Stimulated activated CD4-positive, alpha-beta T cell treated with anti-CD3 and anti-CD28 coated beads, Interleukin-1b, Interleukin-23, amount 100 ng/mL, for 4 hours (primary cell): ENCODE measurements at places on chromosomes 3 and 15.
A peak's percentile ranks its signal among the peaks of the same experiment; 100 is the strongest.

DNA sequence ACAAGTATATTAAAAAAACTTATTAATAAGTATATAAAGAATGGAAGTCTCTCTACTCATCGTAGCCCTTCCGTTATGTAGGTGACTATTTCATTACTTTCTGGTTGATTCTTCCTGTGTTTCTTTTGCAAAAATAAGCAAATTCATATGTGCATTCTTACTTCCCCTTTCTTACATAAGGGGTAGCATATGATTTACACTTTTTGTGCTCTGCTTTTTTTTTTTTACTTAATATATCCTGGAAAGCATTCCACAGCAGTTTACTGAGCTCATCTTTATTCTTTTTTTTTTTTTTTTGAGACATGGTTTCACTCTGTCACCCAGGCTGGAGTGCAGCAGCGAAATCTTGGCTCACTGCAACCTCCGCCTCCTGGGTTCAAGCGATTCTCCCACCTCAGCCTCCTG, 12.9 kb downstream of the SCAMP5 start:
- no peak for DNase-seq

GRCh38 chr3:132721479-132722164, 587 bp downstream of the NPHP3 start:
- DNase-seq: no peak

DNA sequence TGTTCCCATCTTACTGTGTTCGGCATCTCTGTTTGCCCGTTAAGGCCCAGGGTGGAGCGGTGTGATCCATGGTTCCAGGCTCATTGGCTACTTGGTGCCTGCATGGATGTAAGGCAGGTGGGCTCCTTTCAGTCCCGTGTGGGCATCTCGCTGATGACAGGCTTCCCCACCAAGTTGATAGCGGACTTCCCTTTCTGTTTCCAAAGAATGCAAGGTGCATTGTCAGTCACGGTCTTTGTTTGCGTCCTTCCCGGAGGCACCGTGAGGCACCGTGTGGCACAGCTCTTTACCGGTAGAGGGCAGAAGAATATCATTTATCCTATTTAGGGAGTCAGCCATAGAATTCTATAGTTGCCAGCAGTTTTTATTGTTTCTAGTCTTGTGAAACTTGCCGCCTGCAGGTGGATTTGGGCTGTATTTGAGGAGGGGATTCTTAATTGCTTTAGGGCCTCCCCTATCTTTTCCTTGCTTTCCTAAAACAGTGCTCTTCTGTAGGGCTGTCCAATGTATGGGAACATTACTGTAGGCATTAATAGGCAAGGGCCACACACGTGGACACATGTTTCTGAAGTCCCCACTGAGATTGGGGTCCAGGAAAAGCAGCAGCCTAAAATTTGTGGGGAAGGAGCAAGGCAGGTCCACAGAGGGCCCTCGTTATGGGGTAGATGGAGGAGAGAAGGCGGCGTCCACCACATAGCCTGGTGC, 244.1 kb downstream of the SLCO3A1 start:
- no peak for DNase-seq

GRCh38 chr3:172199850-172200369, 160.5 kb downstream of the FNDC3B start:
- no peak for DNase-seq

DNA sequence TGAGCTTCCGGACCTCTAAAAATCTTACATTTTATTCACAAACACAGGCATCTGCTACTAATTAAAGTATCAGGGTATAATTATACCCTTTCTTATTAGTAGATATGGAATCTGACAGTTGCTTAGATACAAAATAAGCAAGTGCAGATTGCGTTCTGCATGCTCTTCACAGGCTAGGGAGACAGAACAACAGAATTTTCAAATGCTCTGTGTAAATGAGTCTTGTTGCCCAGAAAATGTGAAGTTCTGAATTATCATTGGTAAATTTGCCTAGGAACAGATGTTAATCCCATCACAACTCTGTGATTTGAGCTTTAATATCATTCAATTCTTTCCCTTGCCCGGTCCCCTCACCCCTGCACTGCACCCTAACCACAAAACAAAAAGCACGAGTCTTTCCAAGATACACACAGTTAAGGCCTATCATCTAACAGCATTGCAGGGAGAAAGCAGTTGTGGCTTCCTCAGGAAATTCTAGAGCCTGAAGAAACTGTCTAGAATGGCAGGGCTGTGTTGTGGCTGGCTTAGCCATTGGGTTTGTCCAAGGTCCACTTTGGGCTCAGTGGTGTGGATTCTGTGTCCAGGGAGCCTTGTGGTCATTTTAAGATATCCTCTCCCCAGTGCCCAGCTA, 119.8 kb downstream of the PDCD6IP start:
- DNase-seq: no peak

DNA sequence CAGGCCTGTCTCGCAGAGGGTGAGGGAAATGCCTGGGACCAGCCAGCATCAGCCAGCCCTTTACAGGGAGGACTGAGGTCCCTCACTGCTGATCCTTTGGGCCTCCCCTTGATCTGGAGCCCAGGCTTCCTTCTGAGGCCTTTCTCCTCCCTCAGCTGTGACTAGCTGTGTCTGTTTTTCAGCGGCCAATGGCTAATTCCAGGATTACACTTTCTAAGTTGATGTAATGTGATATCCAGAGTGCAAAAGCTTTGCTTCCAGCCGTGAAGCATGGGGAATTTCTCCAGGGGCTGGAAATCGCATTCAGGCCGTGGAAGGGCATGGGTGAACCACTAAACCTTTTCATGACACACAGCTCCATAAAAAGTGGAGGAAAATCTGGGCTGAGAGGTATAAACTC, 157.6 kb downstream of the SHQ1 start:
- no peak for DNase-seq

- DNase-seq: no peak
Measured at GRCh38 chr3:66021731-66022131, 17.0 kb downstream of the MAGI1 start.

DNA sequence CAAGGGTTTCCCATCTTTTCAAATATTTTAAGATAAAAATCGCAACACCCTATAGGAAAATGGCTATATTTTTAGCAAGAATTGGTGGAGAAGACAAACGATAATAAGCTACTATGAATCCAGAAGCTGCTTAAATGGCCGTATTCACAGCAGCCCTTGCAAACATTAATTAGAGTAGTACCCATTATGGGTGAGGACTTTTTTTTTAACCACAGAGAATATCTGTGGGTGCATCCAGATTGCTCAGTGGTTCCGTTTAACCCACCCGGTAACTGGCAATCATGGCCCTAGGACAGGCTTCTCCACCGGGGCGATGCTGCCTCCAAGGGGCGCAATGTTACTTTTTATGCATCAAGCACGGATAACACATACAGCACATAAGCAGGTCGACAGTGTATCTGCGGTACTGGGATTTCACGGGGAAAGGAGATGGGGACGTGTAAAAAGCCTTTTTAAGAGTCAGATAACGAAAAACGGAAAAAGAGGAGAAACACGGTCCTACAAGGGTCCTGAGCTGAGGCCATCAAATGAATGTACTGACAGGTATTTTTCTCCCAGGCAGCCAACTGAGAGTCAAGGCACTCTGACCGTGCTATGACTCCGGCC, 968 bp upstream of the TMEM266 start:
- no peak for DNase-seq

- no peak for DNase-seq
Measured at GRCh38 chr3:35817216-35817615, 177.9 kb downstream of the ARPP21 start.

DNA sequence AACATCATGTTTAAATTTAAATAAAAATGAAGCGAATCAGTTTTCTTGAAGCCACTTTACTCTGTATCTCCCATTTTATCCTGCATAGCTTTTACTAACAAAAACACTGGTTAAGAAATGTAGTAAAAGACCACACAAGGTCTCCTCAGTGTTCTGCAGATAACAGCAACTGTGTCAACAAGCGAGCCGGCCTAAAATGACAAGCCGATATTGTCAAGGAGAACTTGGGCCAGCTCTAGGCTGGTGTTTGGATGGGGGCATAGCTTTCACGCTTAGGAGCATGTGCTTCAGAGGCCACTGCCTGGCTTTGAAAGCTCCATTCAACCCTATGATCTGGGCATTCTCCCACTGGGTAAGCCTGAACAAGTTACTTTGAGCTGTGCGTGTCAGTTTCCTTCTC, 38.1 kb downstream of the MFSD1 start:
- no peak for DNase-seq

DNA sequence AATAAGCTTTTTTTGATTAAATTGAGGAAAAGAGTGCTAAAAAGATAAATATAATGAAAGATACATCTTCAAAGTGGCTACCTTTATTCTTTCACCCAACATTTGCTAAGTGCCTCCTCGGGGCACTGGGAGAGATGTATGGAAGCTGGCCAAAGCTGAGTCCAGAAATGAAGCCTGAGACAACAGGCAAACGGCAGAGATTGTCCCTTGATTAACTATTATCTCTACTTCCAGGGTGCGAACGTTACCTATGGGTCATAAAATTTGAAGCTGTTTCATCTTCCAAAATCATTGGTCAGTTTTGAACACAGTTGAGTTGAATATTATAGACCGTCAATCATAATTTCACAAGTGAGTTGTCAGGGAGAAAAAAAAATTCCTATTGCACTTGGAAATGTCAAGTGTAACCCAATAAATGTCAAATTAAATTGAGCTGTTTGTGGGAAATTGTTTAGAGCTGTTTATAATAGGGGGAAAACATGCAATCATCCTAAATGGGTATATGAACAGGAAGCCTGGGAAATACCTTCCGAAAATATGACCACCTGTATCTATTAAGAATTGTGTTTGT, 73.9 kb downstream of the SUCLG2 start:
- no peak for DNase-seq

DNA sequence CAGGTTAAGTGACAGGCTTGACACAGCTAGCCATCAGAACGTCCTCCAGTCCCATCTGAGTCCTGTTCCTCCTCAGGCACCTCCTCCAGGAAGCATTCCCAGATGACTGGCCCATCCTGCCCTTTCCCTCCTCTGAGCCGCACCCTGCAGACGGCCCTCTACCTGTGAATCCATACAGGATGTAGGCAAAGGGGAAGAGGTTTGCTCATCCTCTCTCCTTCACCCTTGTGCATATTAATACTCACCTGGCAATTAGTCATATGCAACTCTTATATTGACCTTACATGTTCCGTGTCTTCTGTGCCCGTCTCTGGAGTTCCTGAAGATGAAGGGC, 61.9 kb downstream of the SMAD3 start:
- DNase-seq: no peak

DNA sequence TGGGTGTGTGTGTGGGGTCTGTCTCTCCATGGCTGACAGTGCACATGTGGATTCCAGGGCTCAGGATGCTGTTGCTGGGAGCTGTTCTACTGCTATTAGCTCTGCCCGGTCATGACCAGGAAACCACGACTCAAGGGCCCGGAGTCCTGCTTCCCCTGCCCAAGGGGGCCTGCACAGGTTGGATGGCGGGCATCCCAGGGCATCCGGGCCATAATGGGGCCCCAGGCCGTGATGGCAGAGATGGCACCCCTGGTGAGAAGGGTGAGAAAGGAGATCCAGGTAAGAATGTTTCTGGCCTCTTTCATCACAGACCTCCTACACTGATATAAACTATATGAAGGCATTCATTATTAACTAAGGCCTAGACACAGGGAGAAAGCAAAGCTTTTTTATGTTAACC, 10.5 kb downstream of the ADIPOQ start:
- DNase-seq: no peak

DNA sequence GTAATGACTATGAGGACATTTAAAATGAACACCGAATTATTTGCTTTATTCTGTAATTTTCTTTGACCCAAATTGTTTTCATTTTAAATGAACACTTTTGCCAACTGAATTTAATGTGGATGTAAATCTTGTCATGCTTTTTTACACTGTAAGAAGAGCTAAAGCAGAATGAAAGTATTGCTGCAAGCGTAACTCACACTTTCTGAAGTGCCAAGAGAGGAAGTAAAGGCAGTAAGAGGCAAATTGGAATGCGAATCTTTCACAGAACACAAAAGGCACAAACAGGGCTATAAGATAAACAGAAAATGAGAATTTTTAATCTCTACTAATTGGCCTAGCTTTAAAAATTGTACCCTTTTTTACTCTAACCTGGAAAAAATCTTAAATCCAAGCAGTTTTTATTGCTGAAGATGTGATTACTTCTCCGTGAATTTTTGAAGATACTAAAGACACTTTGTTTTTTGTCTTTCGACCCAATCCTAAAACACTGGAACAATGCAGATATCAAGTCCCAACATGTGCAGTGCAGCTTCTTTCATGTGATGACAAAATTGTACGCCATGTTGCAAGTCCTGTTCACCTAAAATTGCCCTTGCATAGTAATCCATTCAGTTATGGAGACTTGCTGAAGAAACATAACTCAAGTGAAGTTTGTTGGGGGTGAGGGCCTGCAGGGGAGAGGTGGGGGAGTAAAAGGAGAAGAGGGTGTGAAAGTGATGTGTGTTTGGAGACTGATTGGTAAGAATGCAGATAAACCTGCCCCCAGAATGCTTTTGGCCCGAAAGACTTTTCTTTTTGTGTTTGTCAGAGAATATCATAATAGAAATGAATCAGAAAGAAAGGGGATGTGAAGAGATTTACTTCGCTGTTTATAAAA, 1.4 kb downstream of the ARID3B start:
- DNase-seq: no peak

- no peak for DNase-seq
Measured at GRCh38 chr3:194396539-194396858, 2.6 kb downstream of the GP5 start.

DNA sequence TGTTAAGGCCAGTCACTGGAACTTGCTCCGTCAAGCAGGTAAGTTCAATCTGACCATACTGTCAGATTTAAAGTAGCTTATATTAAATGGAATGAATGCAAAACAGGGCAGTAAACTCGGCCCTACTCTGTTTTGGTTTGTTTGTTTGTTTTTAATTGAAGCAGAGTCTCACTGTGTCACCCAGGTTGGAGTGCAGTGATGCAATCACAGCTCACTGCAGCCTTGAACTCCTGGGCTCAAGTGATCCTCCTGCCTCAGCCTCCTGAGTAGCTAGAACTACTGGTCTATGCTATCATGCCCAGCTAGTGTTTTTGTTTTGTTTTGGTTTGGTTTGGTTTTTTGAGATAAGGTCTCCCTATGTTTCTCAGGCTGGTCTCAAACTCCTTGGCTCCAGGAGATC, 305.0 kb downstream of the FEZF2 start:
- no peak for DNase-seq

DNA sequence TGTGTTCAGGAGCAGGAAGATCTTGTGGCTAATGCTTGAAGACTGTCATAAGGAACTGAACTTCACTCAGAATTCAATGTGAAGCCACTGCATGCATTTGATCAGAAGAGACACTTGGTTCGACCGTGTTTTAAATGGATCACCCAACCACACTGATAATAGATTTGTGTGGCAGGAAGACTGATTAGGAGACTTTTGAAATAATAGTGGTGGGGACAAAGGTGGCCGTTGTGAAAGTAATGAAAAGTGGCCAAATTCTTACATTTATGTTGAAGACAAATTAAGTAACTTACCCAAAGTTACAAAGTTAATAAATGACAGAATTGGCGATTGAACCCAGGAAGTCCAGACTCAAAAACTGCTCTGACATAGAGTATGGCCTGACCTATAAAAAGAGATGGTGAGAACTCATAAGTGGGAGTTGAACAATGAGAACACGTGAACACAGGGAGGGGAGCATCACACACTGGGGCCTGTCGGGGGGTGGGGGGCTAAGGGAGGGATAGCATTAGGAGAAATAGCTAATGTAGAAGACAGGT, 286.9 kb upstream of the DNAJC19 start:
- no peak for DNase-seq

GRCh38 chr3:52670621-52671521, 14.8 kb downstream of the PBRM1 start:
- no peak for DNase-seq

- no peak for DNase-seq
Measured at GRCh38 chr15:56425976-56426375, 39.0 kb downstream of the MNS1 start.

GRCh38 chr3:50194128-50194902, 2.9 kb downstream of the GNAT1 start:
- DNase-seq: peak; percentile 93

GRCh38 chr15:33584797-33585196, 274.0 kb downstream of the RYR3 start:
- no peak for DNase-seq
